ENCODE measurements at places on chromosomes 5 and 9.
A peak's percentile ranks its signal among the peaks of the same experiment; 100 is the strongest.

- DNase-seq, result no peak
Measured at GRCh38 chr5:134887593-134888159, 13.5 kb downstream of the TXNDC15 start.

DNA sequence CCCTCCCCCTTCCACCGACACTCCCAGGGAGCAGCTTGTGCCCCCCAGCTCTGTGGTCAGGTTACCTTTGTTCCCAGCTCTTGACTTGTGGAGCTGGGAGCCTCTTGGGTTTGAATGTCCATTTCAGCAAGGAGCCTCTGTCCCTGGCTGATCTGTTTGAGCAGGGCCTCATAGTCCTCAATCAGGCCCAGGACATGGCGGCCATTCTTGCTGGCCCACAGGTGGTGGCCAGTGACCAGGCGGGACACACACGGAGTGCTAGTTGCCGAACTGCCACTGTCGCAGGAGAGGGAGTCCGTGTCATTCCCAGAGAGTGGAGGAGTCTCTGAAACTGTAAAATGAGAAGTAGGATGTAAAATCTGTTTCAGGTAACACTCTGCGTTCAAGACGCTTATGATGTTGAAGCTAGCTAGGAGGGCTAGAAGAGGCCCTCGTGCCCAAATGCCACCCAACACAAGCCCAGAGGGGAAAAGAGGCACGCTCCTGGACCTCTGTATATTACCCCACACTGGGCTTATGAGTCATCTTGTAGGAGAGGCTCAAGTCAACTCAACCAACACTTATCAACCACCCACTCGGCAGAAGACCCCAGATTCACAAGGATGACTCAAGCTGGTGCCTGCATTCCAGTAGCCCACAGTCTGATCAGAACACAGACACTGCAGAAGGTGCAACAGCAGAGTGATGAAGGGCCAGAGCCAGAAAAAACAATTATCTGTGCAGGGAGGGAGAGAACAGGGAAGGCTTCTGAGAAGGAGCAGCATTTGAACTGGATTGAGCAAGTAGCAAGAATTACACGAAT, 177.0 kb downstream of the CDK5RAP2 start:
- peak; percentile 77 for DNase-seq

- DNase-seq, result no peak
Measured at GRCh38 chr5:90054612-90055011, 354.9 kb downstream of the CETN3 start.

- no peak for DNase-seq
Measured at GRCh38 chr5:1005249-1005851, 3.3 kb upstream of the NKD2 start.

GRCh38 chr5:97840643-97841042, 657.6 kb upstream of the RIOK2 start:
- no peak for DNase-seq

- DNase-seq, result no peak
Measured at GRCh38 chr9:20884985-20885593, 146.4 kb downstream of the HACD4 start.

DNA sequence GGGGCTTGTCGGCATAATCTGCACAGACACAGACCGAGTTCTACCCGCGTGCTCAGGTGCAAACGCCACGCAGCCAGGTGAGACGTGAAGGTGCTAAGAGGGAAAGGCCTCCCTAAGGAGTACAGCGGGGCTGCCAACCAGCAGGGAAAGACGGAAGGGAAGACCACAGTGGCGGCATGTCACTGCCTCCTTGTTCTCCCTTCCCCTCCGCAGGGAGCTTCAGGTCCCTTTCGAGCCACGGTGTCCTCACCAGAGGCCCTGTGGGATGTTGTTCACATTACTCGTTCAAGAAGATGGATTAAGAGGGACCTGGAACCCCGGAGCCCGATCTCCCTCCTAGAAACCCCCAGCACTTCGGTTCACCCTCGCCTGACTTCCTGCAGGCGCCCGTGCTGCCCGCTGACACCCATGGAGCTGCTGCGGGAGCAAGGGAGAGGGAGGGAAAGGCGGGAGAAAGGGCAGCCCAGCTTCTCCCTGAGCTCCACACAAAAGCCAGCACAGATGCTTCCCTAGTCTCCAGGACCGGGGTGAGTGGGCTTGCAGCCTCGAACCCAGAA, 686 bp downstream of the BRD9 start:
- DNase-seq, result no peak

DNA sequence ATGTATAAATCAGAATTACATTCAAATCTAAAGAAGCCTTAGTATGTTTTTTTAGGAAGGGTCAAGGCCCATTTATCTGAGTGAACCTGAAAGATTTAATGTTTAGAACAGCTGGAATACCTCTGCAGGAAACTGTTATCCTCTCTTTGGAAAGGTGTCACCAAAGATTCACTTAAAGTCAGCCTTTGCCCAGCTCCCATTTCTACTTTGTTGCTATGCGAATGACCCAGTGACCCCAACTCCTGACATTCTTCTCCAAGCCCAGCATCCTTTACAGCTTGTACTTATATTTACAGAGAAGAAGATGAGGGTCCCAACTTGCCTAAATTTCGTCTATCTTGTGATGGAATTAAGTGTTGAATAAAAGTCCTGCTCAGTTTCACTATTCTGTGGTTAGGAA, 1198.6 kb downstream of the CDH12 start:
- no peak for DNase-seq

DNA sequence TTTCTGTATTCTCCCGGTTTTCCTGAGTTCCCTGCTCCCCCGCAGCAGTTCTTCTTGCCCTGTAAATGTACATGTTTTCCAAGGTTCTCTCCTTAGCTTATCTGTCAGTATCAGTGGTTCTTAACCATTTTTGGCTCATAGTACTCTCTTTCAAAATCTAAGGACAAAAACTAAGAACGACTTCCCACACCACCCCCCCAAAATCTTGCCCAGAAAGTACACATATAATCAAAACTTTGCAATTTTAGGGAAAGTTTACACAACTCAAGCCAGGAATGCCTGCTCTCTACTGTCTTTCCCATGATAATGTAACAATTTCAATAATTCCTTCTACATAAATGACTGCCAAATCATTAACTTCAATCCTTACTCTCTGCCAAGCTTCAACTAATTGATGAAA, 4.5 kb downstream of the DCAF12 start:
- no peak for DNase-seq

- DNase-seq, result no peak
Measured at GRCh38 chr5:176429972-176430371, 13.6 kb upstream of the CLTB start.

DNA sequence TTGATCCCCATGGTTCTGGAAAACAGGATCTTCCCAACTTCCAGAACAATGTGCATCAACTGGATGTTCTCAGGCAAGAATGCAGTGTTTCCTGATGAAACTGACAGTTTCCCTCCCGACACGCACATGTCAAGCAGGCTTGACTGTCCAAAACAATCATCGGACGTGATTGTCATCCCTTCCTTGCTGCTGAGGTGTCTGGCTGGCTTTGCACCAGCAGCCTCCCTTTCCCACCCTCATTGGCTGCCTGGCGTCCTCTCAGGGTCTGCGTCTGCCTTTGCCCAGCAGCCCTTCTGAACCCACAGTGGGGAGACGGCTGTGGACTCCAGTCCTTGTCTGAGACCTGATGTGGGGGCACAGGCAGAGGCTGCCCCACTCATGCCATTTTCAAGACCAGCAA, 110.8 kb downstream of the MARCHF3 start:
- no peak for DNase-seq

DNA sequence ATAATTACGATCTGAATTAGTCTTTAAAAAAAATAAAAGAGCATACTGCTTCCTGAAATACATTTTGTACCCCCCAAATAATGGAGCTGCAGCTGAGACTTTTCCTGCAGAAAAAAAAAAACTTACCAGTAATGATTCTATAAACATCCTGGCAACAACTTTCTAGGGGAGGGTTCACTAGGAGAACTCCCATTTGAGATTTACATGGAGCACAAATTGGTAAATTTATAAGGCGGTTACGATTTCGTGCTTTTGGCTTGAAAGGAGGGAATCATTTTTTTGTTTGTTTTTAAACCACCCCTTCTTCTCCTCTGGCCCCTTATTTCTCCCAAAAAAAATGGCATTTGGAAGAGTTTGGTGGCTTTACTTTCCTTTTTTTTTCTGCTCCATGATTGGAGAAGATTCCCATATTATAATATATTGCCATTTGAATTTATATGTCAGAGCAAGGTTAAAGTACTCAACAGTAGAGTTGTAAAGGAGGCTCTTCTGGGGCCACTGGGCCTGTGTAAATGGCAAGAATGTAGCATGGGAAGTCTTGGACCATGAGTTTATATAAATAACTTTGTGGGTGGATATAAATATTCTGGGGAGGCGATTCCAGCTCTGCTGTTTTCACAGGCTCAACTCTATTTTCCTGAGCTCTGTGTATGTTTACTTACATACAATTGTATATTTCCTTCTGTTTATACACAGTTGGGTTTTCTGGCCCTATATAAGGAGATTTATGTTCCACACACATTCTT, 159.9 kb downstream of the CSNK1G3 start:
- no peak for DNase-seq

DNA sequence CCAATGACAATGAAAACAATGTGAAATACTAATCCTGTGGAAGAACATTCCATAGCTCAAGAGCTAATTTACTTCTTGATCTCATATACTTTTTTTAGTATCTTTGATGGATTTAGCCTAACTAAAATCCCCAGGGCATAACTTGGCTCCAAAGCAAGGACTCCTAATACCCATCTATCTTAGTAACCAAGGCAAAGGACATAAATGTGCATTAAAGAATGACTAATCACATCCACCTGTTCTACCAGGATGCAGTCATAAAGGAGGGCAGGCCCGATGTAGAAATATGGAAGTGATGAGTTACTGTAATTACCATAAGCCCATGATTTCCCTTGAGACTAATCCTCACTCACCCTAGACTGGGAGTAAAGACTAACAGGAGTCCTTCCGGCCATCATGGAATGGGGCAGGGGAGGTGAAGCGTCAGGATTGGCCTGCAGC, 56.9 kb downstream of the KIF24 start:
- no peak for DNase-seq

DNA sequence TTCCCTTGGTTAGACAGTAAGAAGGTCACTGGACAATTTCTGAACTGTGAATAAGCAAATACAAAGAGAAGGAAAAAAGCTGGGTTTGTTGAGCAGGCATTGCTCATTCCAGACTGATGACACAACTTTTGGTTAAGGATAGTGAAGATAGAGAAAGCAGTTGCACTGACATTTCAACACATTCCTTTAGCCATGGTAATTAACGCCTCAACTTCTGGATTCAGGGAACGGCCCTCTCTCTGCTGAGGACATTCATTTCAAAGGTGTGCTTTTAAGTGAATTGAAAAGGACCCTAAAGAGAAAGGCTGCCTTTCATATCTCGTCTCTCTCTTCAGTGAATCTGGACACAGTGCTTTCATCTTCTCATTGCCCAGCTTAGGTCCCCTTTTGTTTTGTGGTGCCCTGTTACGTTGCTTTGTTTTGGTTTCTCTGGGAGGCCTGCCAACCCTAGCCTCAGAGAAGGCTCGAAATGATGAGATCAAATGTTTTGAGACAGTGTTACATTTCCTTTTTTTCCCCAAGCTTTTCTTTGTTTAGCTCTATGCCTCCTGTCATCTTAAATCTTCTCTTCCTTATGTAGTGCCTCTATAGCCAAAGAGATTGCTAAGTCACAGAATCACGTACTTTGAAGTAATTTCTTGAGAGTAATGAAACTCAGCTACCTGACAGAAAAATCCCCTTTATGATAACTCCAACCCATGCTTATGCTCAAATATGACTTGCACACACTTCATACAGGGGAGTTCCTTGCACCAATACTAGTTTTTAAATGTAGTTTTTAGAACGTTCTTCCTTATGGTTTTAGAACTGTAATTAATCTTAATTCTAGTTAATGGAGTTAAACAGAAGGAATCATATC, 94.4 kb upstream of the IFNE start:
- no peak for DNase-seq

- DNase-seq, result no peak
Measured at GRCh38 chr5:103690676-103691075, 128.1 kb upstream of the NUDT12 start.

GRCh38 chr9:19527663-19528062, 118.9 kb downstream of the ACER2 start:
- no peak for DNase-seq

DNA sequence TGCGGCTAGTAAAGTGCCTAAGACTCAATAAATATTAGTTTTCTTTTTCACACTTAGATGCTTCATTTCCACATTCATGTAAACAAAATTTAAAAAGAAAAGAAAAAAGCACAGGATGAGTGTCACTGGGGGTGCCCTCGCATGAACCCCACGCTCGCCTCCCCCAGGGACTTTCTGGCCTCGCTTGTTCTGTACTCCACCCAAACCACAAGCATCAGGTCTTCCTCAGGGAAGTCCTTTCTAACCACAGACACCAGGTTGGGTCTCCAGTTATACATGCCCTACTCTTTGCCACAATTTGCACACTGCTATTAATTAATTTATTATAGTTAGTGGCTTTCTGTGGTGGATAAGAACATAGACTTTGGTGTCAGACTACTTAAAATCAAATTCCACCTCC, 92.4 kb downstream of the RORB start:
- DNase-seq, result no peak

DNA sequence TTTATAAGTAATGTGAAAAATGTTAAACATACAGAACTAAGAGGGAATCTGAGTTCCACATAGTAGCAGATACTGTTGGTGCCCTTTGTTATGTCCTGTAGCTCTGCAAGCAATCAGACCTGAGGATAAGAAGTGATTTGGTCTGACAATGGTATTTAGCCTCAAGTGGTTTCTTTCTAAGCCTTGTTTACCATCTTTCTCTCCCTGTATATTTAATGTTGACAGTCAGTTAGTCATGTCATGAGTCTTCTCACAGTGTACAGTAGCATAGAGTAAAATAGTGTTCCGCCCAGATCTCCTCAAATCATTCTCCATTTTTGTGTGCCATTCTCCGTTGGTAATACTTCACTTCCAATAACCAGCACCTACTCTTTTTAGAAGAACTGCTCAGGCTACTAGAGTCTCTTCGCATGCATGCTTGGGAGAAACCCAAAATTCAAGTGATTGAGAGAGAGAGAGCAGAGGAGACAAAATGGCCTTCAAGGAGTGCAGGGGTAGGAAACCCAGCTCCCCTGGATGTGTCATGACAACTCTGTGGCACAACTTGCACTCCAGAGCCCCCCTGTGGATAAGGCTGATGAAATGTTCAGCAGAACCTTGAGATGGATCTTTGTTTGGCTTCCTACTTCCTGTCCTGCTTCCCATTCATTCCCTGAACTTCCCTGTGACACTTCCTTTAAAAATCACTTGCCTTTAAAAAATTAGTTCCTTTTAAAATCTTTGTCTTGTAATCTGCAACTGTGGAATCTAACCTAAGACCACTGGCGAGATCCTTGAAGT, 129.2 kb upstream of the FST start:
- no peak for DNase-seq

- no peak for DNase-seq
Measured at GRCh38 chr5:9544502-9545135, 1.3 kb downstream of the SEMA5A start.

Measured in SIG-M5 (cell line).